ENCODE measurements at places on chromosomes 5 and 9. TPM values are rescaled to one million over a fixed set of nuclear protein-coding genes. Genes with fewer than 3 reads are reported as not detected.

GRCh38 chr5:79020861-79021561 lies 35.9 kb upstream of the ARSB start:
- peak; percentile 60 for DNase-seq

GRCh38 chr9:29966247-29966646 lies 2393.0 kb upstream of the C9orf72 start:
- no peak for DNase-seq

DNA sequence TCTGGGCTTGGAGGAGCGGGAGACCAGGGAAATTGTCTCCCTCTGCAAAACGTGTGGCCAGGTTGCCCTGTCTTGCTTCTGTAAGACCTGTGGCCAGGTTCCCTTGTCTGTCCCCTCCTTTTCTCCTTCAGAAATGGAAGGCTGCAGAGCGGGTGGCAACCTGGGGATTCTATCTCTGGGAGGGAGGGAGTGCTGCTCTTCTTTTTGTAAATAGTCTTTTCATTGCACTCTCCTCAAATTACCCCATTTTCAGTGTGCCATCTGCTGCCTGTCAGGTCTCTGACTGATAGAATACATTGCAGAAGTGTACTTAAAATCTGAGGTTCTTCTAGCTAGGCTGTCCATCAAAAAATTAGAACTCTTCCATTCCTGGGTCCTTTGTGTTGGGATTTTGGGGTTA lies 126.0 kb downstream of the GABRB2 start:
- no peak for DNase-seq

GRCh38 chr9:108900176-108900575 lies 33.7 kb downstream of the ELP1 start:
- no peak for DNase-seq

DNA sequence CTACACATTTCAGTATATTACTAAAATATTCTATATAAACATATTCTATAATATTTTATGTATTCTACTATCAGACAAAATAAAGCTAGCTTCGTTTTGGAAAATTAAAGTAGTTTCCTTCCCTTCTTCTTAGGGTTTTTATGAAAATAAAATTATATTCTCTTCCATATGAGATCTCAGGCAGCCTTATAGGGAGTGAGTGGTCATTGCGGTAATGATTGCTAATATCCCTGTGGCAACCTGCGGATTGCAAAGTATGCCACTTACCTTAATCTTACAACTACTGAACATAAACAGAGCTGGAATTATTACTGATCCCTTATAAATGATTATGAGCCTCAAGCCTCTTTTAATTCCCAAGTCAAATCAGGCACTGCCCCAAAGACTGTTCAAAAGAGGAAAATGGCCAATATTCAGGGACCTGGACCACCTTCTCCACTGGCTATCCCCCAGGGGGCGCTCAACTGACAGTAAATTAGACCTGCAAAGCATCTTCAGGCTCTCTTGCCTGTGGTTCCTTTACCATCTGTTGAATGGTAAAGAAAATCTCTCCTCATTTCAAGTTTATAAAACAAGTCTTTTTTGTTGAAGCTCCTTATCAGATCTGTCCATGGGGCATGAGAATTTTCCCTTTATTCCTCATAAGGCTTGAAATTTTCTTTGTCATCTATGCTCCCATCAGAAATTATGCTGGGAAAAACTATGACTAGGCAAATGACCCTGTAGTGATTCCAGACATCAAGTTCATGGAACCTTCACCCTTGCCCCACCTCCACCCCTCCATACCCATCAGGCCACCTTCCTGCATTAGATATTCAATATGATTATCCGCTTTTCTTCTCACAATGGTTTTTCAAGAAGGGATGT lies 163.9 kb downstream of the CEMIP2 start:
- DNase-seq, result peak; percentile 79

- no peak for DNase-seq
These were observed 862.2 kb downstream of the DTWD2 start for GRCh38 chr5:118126159-118126558.

DNA sequence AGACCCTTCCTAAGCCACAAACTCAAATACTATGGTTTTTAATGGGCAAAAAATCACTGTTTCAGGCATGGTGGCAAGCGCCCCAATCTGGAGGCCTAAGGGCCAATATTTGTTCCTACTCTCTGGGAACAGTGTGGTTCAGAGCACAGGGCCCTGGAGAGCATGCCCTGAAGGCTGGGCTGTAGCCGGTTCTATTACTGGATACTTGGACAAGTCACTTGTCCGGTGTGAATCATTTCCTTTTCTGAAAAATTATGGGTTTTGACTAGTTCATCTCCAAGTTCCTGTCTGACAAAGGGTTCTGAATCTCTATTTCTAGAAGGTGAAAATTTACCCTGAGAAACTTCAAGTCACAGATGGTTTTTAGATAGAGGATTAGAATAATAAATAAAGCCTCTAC lies 75.0 kb downstream of the OTULIN start:
- DNase-seq, result no peak

GRCh38 chr5:16864631-16865131 lies 71.4 kb downstream of the MYO10 start:
- no peak for DNase-seq

GRCh38 chr5:180379355-180380070 lies 26.4 kb upstream of the GFPT2 start:
- no peak for DNase-seq

Gene ARHGEF37
- total RNA-seq, result 5.9 TPM

Gene SLC36A2
- not detected for total RNA-seq

Gene ANKDD1B
- total RNA-seq, result 0.52 TPM

Measured in body of pancreas (tissue), 4 donors.